ENCODE measurements at places on chromosomes 2 and 18.
A peak's percentile ranks its signal among the peaks of the same experiment; 100 is the strongest.

DNA sequence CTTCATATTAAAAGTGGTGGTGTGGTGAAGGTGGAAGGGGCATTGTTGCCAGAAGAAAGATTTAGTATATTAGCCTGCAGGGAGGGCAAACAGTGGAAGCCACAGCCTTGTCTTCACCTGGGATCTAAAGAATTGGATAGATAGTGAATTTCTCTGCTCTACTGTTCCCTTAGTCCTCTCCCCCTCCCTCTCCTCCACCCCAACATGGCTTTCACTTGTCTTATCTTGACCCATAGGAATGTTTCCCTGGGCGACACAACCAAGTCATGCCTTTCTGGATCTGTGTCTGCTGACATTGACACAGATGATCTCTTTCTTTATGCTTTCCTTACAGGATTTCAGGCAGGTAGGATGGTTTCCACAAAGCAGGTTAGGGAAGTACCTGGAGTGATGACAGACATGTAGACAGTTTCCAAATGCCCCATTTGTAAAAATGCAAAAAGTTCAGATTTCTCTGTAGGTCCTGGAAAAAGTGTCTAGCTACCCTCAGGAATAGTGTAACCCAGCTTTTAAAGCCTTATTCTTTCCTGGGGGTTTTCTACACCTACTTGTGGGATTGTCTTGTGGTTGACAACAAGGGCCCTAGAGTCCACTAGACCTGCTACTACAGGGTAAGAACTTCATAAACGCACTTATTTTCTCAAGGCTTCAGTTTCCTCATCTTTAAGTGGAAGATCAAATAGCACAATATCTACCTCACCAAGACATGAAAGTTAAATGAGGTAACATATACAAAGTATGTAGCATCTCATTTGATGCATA, 184.2 kb upstream of the SP5 start:
- DNase-seq, result no peak

GRCh38 chr2:1494257-1494656, 81.0 kb downstream of the TPO start:
- no peak for DNase-seq

GRCh38 chr2:147366279-147366678, 478.6 kb upstream of the ACVR2A start:
- no peak for DNase-seq

- no peak for DNase-seq
Observed at GRCh38 chr2:75361486-75361885, 162.2 kb upstream of the TACR1 start.

DNA sequence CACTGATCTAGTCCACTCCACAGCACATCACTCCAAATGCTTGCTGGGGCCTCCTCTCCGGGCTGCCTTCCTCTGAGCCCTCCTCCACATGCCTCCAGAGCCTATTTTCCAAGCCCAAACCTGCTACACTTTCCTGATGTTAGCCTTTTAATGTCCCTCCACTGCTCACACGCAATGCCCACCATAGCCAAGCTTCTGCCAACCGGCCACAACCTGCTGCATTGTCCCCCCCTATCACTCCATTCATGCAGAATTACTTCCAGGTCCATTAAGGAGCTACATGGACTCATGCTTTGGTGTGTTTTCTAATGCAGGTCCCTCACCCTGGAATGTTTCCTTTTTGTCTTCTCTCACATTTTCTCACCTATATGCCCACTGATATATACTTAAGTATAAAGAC, 129.3 kb downstream of the MARCHF4 start:
- no peak for DNase-seq

DNA sequence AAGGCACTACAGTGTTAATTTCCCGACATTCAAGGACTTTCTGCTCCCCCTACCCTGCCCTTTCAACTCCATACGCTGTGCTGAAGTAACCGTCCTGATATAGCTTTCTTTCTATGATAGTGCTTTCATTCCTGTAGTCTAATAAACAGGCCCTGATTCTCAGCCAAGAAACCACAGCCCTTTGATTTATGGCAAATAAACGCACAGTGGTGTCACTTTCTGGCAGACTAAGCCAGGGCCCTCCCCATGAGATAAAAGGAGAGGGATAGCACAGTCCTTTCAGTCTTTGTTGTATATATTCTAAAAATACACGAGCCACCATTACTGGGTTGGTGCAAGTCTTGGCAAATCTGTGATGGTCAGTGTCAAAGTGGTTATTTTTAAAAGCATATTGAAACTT, 291.2 kb downstream of the ALPK2 start:
- DNase-seq, result no peak

DNA sequence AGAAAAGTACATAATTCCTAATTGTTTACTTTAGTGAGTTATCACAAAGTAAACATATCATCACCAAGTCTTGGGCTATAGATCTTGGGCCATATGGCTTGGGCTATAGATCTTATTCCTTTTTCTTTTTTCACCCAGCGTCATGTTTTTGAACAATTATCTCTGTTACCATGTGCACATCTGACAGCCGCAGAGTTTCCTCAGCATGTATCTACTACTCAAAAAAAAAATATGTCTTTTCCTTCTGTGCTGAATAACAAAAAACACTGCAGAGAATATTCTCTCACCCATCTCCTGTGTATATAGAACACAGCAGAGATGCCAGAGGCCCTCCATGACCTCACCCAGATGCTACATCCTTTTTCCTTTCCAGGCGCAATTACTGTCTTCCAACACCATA, 76.2 kb upstream of the MYO3B start:
- DNase-seq, result no peak

DNA sequence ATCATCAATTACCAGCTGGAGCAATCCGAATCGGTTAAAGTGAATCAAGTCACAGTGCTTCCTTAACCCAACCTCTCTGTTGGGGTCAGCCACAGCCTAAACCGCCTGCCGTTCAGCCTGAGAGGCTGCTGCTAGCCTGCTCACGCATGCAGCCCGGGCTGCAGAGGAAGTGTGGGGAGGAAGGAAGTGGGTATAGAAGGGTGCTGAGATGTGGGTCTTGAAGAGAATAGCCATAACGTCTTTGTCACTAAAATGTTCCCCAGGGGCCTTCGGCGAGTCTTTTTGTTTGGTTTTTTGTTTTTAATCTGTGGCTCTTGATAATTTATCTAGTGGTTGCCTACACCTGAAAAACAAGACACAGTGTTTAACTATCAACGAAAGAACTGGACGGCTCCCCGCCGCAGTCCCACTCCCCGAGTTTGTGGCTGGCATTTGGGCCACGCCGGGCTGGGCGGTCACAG, 496 bp upstream of the ITGA4 start:
- peak; percentile 55 for DNase-seq

GRCh38 chr2:102619414-102620319, at the start of gene SLC9A2:
SLC9A2 (plus strand) TSS chr2:102619553; CDS start chr2:102619849, 296 bp downstream.
- DNase-seq, result peak; percentile 19

DNA sequence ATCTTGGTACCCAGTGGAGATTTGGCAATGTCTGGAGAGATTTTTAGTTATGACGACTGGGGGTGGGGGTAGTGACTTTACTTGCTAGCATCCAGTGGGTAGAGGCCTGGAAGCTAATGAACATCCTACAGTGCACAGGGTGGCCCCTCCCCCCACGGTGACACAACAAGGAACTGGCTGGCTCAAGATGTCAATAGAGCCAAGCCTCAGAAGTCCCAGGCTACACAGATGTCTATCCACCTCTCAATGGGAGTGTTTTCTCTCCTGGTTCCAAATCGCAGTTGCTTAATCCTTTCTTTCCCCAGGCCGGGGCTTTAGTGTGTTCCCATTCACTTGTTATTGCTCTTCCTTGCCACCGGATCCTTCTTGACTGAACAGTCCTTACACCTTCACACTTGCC, 9.3 kb upstream of the CCBE1 start:
- no peak for DNase-seq

GRCh38 chr2:45011121-45011520, 1.9 kb upstream of the SIX2 start:
- DNase-seq, result no peak

GRCh38 chr2:69213782-69214181, 173.2 kb downstream of the GFPT1 start:
- DNase-seq, result no peak

DNA sequence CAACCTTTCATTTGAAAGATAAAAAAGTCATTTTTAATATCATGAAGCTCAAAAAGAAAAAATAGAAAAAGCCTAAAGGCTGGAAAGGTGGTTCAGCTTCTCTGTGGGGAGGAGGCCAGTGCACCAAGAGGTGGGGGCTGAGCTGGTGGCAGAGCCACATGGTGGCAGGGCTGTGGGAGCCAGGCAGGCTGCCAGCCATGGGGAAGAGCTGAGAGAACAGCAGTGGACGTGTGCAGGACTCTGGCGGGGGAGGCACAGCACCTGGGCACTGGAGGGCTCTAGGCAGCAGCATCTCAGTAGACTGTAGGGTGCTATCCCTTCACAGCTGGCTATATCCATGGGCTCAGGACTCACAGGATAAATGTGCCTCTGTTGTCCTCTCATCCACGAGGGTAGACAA, 47.8 kb downstream of the STK25 start:
- no peak for DNase-seq

- no peak for DNase-seq
Observed at GRCh38 chr2:121099329-121100290, 185.4 kb downstream of the TFCP2L1 start.

DNA sequence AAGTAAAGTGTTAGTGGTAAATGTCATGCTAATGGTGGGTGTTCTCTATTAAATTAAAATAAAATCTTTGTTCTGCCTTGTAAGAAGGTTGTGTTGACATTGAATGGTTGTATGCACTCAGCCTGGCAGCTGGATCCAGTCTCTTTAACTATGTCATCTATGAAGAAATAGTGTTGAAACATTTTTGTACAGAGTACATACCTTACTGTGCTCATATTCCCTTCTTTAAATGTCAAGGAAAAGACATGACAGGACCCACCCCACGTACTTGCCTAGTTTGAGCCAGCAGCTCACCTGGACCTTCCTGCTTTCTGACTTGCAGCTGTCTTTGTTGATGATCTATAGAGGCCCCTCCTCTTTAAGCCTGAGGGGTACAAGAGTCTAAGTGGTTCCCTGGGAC, 85.6 kb upstream of the ST3GAL5 start:
- DNase-seq, result no peak
